ENCODE measurements at places on chromosomes 6 and 20.

GRCh38 chr6:154251116-154251515 is 105.5 kb downstream of the IPCEF1 start:
- DNase-seq, result no peak

DNA sequence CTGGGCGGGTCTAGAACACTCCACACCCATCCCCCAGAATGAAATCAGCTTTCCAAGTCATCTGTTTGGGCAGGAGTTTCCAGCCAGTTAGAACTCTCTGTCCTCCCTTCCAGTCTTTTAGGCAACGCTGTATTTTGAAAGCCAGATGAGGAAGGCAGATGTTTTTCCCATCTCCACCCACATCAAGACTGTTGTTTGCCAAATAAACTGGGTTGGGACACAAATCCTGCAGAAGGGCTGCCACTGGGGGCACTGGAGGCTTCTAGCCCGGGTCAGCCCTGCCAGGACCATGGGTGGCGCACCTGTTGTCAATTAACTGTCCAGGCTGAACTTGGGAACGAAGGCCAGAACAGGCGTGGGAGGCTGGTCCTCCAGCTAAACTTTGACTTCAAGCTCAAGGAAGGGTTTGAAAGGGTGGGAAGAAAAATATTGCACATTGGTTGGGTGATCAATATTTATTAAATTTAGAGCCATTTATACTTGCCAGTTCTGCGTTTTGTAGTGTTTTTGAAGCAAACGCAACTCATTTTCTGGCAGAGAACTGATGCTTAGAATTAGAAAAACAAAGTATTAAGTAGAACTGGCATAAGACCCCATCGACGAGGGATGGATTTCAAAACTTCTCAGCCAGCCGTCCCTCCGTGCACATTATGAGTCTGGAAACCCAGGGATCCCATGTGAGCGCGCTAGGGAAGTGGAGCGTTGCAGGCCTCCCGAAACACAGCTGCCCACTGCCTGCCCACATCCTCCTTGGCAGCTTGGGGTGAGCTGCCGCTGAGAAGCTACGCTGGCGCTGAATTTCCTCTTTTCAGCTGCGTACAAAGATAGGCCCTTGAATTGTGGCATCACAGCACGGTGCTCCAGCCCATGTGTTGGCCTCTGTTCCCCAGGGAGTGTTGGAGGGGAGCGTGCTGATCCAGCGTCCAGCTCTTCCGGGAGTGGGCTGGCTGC is 297.4 kb downstream of the QKI start:
- DNase-seq, result peak; percentile 48

GRCh38 chr20:33693741-33694638 is 7.8 kb upstream of the E2F1 start:
- DNase-seq, result no peak

- no peak for DNase-seq
These were observed 230.3 kb downstream of the OTOR start for GRCh38 chr20:16978497-16978896.

GRCh38 chr6:106974999-106975737 is 639 bp upstream of the CD24 start:
- no peak for DNase-seq

GRCh38 chr20:16175322-16175961 is 397.8 kb downstream of the KIF16B start:
- DNase-seq, result no peak

DNA sequence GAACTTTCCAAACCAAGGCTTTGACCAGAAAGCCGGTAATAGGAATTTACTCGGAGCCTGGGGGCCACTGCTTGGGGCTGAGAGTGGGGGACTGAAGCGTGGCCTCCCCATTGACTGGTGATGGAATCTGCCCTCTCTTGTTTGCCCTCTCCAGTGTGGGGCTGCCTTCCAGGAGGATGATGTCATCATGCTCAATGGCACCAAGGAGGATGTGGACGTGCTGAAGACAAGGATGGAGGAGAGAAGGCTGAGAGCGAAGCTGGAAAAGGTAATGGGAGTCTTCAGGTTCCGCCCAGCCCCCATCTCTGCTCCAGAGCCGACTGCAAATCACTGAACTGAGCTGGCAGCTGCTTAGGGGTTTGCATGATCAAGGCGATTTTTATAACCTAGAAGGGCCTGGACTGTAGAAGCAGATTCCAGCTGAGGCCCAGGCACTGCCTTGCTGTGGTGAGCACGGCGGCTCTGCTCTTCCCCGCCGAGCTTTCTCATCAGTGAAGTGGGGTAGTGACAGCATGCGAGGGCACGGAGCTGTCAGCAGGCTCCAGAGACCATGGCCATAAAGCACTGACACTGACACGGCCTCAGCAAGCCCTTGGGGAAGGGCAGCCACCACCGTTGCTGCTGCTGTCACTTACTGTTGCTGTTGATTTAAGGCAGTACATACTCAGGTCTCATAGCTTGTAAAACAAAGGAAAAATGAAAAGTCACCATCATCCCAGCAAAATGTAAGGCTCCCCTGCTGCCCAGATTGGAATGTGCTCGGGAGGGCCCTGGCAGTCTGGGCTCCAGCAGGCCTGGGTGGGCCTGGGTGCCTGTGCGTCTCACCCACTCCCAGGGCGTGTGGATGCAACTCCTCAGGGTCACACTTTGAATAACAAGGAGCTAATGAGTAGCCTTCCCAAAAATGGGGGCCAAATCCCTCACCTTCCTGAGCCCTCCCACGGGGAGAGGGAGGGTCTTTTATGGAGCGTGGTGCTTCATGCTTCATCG is 11.1 kb upstream of the FAM209A start:
- DNase-seq, result no peak

Data from hematopoietic multipotent progenitor cell treated with erythropoietin and hydrocortisone succinate and interleukin-3 and kit ligand, for 8 days (in vitro differentiated cells).